Stimulated activated CD8-positive, alpha-beta memory T cell treated with anti-CD3 and anti-CD28 coated beads, Interleukin-4, amount 100 ng/mL, for 4 hours (primary cell): ENCODE measurements at places on chromosomes 13 and 19.

DNA sequence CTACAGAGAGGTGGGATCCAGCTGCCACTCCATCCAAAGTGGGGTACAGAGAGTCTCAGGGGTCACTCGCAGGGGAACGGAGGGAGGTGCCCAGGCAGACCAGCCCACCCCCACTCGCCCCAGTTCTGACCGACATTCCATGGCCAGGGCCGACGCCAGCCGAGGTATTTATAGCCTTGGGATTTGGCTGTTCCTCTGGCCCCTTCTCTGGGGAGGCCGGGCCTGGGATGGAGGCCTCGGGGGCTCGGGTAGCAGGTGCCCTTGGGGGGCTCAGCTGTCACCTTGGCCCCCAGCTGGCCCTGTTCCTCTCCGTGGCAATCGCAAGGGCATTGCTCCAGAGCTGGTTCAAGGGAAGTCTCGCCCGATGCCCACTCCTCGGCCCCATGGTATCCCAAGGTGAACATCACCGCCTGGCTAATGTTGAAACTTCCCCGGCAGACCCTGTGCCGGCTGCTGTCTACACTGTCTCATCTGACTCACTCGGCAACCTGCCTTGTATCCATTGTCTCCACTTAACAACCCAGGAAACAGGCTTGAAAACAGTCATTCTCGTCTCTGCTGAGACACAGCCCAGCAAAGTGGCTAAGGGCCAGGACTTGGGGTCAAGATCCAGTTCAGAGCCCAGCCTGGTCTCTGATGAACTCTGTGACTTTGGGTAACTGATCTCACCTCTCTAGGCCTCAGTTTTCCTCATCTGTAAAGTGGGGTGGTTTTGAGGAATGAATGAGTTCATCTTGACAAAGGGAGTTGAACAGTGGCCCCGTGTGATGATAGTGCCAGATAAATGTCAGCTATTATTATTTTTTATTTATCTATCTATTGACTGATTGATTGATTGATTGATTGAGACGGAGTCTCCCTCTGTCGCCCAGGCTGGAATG lies 9.7 kb downstream of the PRKACA start:
- DNase-seq = no peak

DNA sequence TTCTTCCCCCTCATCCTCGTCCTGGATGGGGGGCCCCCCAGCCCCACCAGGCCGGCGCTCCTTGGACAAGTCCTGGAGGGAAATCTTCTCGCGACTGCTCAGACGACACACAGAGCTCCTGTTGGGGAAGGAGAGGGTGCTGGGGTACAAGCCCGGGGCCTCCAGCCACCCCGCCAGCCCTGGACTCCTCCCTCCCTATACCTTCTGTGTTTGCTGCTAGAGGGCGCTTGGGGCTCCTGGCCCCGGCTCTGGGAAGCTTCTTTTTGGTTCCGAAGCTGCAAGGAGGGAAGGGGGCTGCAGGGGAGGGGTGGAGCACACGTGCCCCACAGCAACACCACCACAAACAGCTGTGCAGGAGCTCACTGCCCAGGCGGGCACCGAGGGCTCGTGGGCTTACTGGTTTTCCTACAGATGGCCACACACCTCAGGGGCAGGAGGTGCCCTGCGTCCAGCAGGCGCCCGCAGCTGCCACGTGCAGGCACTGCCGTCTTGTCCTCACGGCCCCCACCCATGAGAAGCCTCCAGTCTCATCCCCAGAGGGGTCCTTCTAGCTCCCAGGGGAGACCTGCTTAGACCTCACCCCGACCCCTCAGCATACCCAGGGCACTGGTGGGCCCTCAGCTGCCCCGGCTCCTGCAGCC lies 20.5 kb downstream of the EPS8L1 start:
- DNase-seq = no peak

- DNase-seq = no peak
Measured at GRCh38 chr19:36891768-36892357, 24.2 kb downstream of the ZNF829 start.

DNA sequence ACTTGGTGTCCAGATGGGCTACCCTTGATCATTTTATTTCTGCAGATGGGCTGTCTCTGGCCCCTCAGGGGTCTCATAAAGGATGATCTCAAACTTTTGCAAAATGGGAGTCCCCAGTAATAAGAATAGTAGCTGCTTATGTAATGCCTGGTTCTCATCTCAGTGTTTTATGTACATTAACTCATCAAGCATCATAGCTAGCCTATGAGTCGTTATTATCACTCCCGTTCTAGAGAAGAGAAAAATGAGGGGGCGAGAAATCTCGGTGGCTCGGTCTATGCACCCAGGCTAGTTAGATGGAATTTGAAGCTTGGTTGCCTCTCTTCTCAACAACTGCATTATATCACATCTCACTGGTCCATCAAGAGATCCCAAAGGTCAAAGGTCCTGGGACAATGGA lies 3.4 kb downstream of the CACNG6 start:
- DNase-seq = no peak

- DNase-seq = no peak
Measured at GRCh38 chr13:101576977-101577376, 124.5 kb downstream of the ITGBL1 start.

- no peak for DNase-seq
Measured at GRCh38 chr13:29428310-29429181, 166.9 kb downstream of the SLC7A1 start.

GRCh38 chr13:23876265-23876664 lies 12.9 kb downstream of the MIPEP start:
- no peak for DNase-seq

- peak; percentile 22 for DNase-seq
Measured at GRCh38 chr19:10760273-10760944, 42.5 kb downstream of the DNM2 start.

DNA sequence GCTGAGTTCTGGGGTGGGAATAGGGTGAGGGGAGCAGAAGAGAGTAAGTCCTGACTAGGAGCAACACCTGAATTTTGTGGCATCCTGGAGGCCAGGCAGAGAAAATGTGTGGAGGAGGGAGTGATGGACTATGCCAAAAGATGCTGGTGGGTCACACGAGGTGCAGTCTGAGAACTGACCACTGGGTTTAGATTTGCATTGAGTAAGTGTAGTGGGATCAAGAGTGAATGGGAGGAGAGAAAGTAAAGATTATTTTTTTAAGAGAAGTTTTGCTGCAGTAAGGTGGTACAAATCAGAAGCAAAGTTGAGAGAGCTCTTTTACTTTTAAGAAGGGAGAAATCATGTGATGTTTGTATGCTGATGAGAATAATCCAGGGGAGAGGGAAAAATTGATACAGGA lies 405.1 kb downstream of the DLEU7 start:
- DNase-seq = no peak

DNA sequence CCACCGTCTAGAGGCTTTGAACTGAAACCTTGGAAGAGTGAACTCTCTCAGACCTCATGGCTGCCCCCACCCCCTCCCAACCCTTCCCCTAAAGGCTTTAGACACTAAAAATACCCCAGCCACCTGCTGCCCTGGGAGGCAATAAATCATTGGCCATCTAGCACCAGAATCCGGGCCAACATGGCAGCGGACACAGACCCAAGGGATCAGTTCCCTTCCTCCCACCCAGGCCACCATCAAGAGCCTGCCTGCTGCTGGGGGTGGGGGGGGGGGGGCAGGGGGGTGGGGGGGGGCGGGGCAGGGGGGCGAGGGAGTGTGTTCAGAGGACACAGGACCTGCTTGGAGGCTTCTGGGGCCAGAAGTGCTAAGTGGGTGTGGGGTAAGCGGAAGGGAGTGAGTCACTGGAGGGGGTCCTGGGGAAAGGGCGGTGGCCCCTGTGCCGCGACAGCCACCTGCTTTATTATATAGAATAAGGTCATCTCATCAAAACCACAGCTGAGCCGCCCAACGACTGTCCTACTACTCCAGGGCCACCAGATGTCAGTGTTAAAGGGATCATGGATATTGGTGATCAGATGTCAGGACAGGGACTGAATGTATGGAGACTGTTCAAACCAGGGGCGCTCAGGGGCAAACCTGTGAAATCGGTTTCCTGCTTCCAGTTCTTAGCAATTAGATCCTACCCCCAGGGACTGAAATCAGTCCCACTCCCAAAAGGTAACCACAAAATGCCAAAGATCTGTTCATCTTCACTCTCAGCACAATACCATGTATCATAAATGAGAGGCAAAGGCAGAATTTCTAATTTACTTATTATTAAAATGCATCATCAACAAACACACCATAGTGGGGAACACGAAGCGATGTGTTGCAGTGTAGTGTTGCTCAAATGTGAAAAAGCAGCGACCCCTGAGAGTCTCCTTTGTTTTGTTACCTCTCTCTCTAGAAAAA lies 24.3 kb downstream of the ARL11 start:
- no peak for DNase-seq

- no peak for DNase-seq
Measured at GRCh38 chr19:6668691-6669090, 1.3 kb downstream of the TNFSF14 start.

DNA sequence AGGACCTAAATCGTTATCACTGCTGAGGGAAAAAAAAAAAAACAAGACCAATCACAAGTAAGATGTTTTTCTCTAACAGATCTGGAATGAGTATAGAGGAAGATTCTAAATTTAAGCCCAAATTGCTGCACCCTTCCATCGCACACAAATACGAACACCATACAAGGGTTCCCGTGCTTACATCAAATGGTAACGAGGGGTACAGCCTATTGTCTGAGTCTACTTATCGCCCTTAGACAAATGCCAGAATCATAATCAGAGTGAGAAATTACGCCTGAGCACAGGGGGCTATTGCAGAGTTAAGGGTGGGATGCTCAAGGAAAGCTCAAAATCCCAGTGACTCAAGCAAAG lies 603 bp downstream of the ZC3H13 start:
- DNase-seq = no peak

DNA sequence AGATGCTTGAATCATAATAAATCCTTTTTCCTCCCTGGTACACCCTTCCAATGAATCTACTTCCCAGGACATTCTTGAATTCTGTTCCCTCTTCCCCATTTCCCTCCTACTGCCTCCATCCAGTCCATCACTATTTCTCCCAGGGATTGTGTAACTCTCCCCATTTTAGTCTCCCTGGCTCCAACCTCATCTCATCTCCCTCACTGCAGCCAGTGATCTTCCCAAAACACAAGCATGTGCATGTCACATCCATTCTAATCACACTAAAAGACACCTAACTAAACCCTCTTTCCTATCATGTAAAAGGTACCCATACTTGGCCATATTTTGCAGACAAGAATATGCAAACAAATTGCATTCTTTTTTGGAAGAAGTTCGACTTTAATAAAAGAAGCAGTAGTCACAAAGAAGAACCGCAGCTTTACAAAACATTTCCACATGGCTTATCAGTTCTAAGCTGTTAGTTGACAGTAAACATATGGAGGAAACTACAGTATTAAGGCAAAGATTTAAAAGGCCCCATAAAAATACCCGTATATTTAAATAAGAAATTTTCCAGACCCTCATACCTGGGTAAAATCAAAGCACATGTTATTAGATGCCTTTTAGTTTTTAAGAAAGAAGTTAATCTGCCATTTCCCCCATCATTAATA lies 111.0 kb downstream of the KCTD12 start:
- DNase-seq = no peak
